Cerebellar nuclear complex (tissue), 1 donor: ENCODE measurements at places on chromosomes 12 and 14.

DNA sequence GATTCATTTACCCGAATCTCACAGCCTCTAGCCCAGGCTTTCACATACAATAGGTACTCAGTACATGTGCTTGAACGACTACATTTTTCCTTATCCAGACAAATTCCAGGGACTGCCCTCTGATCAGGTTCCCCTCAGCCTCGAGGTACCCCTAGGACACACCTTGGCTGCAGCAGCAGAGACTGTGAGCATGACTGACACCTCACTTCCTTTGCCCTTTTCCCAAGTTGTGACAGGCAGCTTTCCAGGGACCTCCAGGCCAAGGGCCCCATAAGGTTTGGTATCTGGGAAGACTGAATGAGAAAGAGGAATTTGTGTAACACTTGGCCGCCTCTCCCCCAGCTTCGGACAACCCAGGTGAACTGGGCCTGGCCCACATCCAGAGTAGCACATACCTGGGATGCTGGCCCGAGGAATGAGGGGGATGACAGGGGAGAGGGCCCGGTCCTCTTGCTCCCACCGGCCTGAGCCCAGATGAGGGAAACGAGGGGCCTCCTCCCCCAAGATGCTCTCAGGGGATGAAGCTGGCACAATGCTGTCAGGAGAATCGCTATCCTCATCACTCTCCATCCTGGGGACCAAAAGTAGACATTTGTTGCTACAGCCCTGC lies 10.2 kb upstream of the PRKAG1 start:
- DNase-seq, result no peak

DNA sequence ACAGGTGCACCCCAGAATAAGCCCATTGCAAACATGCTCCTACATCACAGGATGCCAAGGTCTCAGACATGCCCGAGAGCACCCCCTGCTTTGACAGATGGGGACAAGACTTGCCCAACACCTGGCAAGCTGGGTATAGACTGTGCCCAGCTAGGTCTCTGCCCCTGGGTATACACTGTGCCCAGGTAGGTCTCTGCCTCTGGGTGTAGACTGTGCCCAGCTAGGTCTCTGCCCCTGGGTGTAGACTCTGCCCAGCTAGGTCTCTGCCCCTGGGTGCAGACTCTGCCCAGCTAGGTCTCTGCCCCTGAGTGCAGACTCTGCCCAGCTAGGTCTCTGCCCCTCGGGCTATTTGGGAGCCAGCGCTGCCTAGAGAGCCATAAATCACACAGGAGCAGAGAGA lies 85.9 kb downstream of the CCDC88C start:
- DNase-seq, result no peak

GRCh38 chr14:20706657-20707355 lies 18.2 kb downstream of the ANG start:
- DNase-seq, result no peak

DNA sequence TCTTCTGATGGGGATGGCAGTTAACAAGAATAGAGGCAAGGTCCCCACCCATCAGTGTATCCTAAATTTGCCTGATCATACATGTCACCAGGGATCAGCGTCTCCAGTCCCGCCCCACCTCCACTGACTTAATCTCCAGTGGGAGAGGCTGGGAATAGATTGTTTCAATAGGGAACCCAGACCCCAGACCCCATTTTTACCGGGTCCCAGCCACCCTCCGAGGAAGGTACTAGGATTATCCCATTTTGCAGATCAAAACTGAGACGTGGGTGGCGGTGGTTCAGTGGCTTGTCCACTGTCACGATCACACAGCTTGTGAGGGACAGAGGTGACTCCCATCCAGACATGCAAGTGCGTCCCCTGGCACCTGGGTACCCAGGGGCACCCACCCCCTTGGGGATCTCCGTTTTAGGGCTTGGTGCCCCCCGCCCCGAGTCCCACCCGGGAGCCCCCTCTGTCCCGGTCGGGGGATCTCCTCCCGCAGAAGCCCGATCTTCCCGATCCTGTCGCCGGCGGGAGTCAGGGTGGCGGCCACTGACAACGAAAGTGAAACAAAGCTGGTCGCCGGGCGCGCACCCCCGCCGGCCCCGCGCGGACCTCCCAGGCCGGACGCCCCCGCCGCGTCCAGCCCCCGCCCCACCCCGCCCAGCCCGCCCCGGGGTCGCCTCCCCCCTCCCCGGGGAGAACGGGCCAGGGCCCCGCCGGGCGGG lies 523 bp downstream of the WSB2 start:
- no peak for DNase-seq

DNA sequence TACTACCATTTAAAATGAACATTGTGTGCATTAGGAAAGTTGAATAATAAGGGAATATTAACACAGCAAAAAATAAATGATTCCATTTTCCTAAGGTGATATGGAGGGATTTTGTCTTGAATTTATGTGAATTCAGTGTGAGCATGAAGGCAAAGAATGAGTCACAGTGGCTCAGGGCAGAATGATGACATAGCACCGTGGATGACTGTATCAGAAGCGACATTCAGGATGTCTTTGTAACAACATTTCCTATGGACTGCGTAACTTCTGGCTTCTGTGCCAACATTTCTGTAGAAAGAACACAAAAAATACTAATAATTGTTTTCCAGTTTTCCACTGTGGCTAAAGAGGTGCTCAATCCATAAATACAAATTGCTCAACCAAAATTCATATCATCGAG lies 54.6 kb downstream of the TTC8 start:
- DNase-seq, result no peak

GRCh38 chr14:24838945-24839616 lies 205.1 kb upstream of the GZMB start:
- DNase-seq, result no peak

DNA sequence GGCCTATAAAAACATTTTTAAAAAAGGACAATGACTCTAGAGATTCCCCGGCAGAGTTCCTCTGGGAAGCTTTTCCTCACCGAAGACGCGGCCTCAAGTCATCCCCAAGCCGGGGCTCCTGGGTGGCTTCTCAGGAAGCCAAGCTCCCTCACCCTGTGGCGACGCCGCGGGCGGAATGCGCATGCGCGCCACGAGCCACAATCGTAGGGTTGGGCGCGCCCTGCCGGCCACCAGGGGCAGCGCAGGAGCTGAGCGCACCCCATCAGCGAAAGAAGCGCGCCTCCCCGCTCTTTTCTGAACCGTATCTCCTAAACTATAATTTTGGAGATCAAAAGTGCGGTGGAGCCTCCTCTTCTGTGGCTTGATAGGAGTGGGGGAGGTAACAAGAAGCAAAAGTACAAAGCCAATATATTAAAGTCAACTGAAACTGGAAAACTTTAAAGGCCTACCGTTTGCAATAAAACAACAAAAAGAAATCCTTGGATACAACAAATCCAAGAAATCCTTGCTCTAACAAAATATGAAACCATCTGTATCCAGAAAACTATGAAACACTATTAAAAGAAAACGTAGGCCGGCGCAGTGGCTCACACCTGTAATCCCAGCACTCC lies 17.4 kb upstream of the CHFR start:
- no peak for DNase-seq

DNA sequence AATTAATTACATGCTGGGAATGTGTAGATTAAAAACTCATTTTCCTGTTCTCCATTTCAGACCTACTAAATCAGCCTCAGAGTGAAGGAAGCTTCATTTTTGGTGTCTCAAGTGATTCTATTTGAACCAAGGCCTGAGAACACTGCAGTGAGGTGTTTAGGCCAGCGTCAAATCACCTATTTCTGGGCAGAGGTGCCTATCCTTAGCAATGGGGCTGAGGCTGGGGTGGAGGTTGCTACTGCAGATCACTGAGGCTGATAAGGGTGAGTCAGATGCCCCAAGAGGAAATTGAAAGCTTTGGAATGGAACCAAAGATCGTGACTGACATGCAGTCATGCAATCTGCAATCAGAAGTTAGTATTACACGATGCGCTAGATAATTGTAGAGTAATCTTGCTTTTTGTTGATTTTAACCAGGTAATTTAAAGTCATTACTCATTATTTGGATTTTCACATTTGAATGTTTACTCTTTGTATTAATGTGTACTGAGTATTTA lies 4.4 kb downstream of the TXNRD1 start:
- DNase-seq, result no peak

- DNase-seq, result no peak
These were observed 7.4 kb downstream of the PARP2 start for GRCh38 chr14:20350860-20351259.

DNA sequence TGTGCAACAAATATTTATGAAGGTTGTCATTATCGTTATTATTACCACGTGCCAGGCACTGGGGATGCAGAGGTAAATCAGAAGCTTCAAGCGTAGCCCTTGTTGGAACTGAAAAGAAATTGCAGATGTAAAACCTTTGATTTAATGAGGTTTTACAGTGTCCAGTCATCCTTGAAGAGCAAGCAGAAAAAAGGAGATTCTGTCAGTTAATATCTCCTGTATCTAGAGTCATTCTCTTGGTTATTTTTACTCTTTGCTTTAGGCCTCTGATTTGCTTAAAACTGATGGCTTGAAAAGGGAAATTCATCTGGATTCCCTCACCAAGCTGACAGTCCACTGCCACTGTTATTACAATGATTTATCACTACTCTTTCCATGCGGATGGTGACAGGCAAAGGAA lies 179.3 kb downstream of the GALC start:
- DNase-seq, result no peak

GRCh38 chr14:61559641-61560201 lies 135.6 kb upstream of the HIF1A start:
- no peak for DNase-seq

DNA sequence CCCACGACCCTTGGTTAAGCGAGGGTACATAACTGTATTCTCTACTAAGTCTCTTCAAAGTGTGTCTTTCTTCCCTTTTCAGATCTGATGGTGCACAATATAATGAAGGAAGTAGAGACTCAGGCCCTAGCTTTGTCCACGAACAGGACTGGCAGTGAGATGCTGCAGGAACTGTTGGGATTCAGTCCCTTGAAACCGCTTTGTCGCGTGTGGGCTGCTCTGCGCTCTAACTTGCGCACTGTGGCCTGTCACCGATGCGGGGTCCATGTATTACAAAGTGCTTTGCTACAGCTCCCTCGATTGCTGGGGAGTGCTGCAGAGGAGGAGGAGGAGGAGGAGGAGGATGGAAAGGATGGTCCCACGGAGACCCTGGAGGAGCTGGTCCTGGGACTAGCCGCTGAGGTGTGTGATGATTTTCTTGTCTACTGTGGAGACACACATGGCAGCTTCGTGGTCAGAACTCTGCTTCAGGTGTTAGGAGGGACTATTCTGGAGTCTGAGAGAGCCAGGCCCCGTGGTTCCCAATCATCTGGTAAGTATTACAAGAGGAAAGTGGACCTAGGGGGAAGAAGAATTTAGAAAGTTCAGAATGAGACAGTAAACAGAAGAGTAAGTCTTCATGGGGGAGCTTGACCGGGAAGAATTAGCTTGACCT lies 803 bp downstream of the NOP9 start:
- no peak for DNase-seq

DNA sequence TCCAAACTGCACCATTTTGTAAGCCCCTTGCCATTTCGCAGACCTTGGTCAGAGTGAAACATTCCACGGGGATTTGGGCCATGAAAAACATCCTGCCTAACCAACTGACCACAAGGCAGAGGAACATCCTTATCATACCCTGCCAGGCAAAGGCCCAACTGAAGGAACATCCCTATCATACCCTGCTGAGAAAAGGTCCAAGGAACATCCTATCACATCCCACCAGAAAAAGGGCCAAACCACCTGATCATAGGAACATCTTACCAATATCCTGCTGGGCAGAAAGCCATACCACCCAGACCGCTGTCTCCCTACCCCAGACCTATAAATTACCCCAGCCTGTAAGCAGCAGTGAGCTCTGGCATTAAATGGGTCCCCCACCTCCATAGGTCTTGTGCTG lies 19.4 kb upstream of the LRRC9 start:
- DNase-seq, result no peak

GRCh38 chr12:27610374-27610773 lies 85.9 kb upstream of the REP15 start:
- no peak for DNase-seq

DNA sequence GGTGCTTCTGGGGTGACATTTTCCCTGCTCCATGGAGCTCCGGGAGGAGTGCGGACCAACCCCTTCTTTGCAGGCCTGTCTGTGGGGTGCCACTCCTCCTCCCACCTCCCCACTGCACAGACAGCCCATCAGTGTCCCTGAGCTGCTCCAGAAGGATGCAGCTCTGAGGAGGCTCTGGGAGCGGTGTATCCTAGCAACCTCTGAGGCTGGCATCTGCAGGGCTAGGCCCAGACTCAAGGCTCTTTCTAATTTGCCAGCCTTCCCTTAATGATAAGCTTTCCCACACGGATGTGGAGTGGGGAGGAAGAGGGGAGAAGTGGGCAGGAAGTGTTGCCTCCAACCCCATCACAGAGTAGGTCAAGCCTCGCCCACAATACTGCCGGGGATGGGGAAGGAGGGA lies 59.7 kb downstream of the CALM1 start:
- DNase-seq, result no peak

GRCh38 chr12:1925684-1926006 lies 7.2 kb upstream of the CACNA2D4 start:
- DNase-seq, result no peak

GRCh38 chr12:107399046-107399445 lies 286.6 kb upstream of the PWP1 start:
- DNase-seq, result no peak

DNA sequence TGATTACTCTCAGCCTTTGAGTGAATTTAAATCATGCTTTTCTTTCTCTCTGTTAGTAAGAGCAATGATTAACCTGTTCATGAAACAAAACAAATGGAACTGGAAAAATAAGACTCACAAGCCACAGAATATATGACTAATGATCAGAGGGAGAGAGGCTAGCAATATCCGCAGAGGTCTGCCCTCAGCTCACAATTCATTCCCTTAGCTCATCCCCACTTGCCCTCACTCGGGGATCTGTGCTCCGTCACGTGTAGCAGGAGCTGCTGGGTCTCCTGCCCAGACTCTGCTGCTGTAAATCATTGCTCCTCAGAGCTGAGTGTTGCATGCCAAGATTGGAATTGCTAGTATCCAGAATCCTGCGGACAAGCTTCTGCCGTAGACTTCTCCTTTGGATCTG lies 53.1 kb upstream of the GNG2 start:
- no peak for DNase-seq

- no peak for DNase-seq
These were observed 107.4 kb downstream of the GRIP1 start for GRCh38 chr12:66571361-66571915.

DNA sequence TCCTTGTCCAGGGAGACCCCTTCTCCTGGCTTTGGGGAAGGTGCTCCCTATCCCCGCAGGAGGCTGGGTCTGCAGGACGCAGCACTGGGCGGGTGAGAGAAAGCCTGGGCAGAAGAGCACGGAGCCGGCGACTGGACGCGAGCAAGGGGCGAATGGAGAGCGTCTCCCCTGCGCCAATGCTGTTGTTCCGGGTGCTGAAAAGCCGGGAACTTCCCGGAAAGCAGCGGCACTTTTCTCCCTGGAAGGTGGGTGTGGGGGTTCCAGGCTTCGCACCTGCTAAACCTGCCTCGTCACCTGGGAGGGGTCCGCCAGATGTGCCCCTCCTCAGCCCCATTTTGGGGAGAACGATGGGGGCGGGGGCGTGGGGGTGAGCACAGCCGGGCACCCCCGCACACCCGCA lies 417.1 kb upstream of the TMTC1 start:
- no peak for DNase-seq

GRCh38 chr14:85087201-85087600 lies 442.7 kb upstream of the FLRT2 start:
- no peak for DNase-seq
